ENCODE measurements at places on chromosomes 4 and X. TPM values are rescaled to one million over a fixed set of nuclear protein-coding genes. Genes with fewer than 3 reads are reported as not detected.

The NUP62CL gene
- total RNA-seq = 0.48 TPM

The TMPRSS11B gene
- not detected for total RNA-seq

The SPATA18 gene
- total RNA-seq = not detected

The SASH3 gene
- not detected for total RNA-seq

The TMEM271 gene
- 0.08 TPM for total RNA-seq

The BTK gene
- total RNA-seq = not detected

The RPL34 gene
- 1,239 TPM for total RNA-seq

The SPANXB1 gene
- total RNA-seq = 2.2 TPM

Measured in H4 (cell line).